ENCODE measurements at places on chromosomes 12 and 14. TPM values are rescaled to one million over a fixed set of nuclear protein-coding genes. Genes with fewer than 3 reads are reported as not detected.

GRCh38 chr12:102759466-102759865, 157.6 kb downstream of the PAH start:
- H3K27me3 ChIP-seq = no peaks in the 10 kb centered on the region
- DNase-seq = no peak
- no peak overlapping the region for H3K4me3 ChIP-seq
- H3K27ac ChIP-seq = no peak overlapping the region
- H3K36me3 ChIP-seq = no peaks in the 10 kb centered on the region
- H3K4me1 ChIP-seq = peaks cover 10% of the 10 kb centered on the region

DNA sequence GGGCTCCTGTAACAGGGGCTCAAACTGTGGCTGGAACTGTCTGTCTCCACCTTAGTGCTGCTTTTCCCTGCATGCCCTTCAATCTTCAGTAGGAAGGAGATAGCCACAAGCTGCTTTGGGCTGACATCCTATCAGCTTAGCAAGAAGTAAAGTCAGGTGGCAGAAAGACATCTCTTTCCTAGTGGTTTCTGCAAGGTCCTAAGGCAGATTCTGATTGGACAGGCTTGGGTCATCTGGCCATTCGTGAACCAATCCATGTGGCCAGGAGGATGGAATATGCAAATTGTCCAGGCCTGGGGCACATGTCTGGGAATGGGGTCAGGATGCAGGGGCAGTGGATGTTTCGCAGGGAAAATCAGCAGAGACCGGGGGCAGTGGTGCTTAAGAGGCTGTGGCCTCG, 5.2 kb downstream of the RITA1 start:
- H3K4me3 ChIP-seq = no peak overlapping the region
- H3K27me3 ChIP-seq = no peaks in the 10 kb centered on the region
- peaks cover 39% of the 10 kb centered on the region for H3K4me1 ChIP-seq
- H3K27ac ChIP-seq = no peak overlapping the region
- H3K36me3 ChIP-seq = peaks cover 45% of the 10 kb centered on the region

GRCh38 chr14:39957290-39957689, 525.1 kb upstream of the FBXO33 start:
- no peak overlapping the region for H3K27ac ChIP-seq
- no peak for DNase-seq
- H3K4me3 ChIP-seq = no peak overlapping the region
- H3K27me3 ChIP-seq = no peaks in the 10 kb centered on the region
- no peaks in the 10 kb centered on the region for H3K36me3 ChIP-seq
- H3K4me1 ChIP-seq = no peaks in the 10 kb centered on the region

- no peak overlapping the region for H3K4me3 ChIP-seq
- DNase-seq = no peak
- H3K36me3 ChIP-seq = no peaks in the 10 kb centered on the region
- no peaks in the 10 kb centered on the region for H3K4me1 ChIP-seq
- H3K27me3 ChIP-seq = no peaks in the 10 kb centered on the region
These were observed 8.3 kb upstream of the PLEK2 start for GRCh38 chr14:67420102-67420739.

DNA sequence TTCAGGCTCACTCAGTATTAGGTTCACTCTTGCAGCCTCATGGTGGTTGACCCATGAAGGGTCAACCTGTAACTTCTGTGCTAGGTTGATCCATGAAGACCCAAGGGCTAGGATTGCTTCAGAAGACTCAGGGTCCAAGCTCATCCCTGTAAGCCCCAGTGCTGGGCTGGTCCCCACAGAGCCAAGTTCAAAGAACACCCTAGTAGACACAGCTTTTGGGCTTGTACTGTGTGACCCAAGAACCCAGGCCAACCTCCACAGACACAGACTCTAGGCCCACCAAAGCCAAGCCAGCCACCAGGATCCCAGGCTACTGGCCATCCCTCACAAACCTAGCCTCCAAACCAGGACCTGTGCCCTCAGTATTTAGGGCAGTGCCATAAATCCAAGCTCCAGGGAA, 1020.6 kb downstream of the SLC16A7 start:
- H3K4me3 ChIP-seq = no peak overlapping the region
- no peaks in the 10 kb centered on the region for H3K27me3 ChIP-seq
- H3K4me1 ChIP-seq = no peaks in the 10 kb centered on the region
- no peak overlapping the region for H3K27ac ChIP-seq
- DNase-seq = no peak

- no peaks in the 10 kb centered on the region for H3K27me3 ChIP-seq
- peaks cover 14% of the 10 kb centered on the region for H3K4me1 ChIP-seq
- no peak for DNase-seq
- H3K36me3 ChIP-seq = no peaks in the 10 kb centered on the region
- no peak overlapping the region for H3K27ac ChIP-seq
These were observed 1.5 kb upstream of the ZFYVE26 start for GRCh38 chr14:67817750-67818438.

DNA sequence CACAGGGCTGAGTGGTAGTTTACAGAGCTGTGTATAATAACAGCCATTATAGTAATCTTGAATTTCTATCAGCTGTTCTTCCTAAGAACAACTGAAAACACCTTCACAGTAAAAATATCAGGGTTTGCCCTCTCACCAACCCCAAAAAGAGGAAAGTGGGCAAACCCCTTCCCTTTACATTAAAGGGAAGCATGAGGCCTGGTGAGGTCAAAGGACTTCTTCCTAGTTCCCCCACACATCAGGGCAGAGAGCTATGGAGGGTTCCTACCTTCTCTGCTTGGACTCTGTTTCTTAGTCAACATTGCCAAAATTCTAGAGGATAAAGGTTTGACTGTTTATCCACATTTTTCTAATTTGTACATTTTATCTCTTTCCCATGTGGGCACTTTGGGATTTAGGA, 4.4 kb upstream of the RPAP3 start:
- H3K27ac ChIP-seq = no peak overlapping the region
- no peaks in the 10 kb centered on the region for H3K36me3 ChIP-seq
- H3K27me3 ChIP-seq = no peaks in the 10 kb centered on the region
- no peak for DNase-seq

DNA sequence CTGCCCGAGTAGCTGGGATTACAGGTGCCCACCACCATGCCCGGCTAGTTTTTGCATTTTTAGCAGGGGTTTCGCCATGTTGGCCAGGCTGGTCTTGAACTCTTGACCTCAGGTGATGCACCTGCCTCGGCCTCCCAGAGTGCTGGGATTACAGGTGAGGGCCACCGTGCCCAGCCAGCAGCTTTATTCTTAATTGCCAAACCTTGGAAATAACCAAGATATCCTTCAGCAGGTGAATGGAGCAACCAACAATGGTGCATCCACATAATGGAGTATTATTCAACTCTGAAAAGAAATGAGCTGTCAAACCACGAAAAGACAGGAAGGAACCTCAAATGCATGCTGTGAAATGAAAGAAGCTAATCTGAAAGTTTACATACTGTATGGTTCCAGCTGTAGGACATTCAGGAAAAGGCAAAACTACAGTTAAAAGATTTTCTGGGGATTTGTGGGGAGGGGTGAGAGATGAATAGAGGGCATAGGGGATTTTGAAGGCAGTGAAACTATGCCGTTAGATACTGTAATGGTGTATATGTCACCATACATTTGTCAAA, 118.8 kb upstream of the CCND2 start:
- H3K36me3 ChIP-seq = no peaks in the 10 kb centered on the region
- no peak overlapping the region for H3K4me3 ChIP-seq
- no peak for DNase-seq
- H3K27me3 ChIP-seq = no peaks in the 10 kb centered on the region
- no peaks in the 10 kb centered on the region for H3K4me1 ChIP-seq

- no peaks in the 10 kb centered on the region for H3K4me1 ChIP-seq
- peak within 1 kb of the TSS; percentile 60 for H3K27ac ChIP-seq
- H3K27me3 ChIP-seq = no peaks in the 10 kb centered on the region
- no peaks in the 10 kb centered on the region for H3K36me3 ChIP-seq
- no peak for DNase-seq
These were observed at the start of gene AMN for GRCh38 chr14:102922490-102923200. Gene AMN, plus strand, starts transcription at chr14:102922663. Its CDS starts 26 bp downstream, at chr14:102922689.

DNA sequence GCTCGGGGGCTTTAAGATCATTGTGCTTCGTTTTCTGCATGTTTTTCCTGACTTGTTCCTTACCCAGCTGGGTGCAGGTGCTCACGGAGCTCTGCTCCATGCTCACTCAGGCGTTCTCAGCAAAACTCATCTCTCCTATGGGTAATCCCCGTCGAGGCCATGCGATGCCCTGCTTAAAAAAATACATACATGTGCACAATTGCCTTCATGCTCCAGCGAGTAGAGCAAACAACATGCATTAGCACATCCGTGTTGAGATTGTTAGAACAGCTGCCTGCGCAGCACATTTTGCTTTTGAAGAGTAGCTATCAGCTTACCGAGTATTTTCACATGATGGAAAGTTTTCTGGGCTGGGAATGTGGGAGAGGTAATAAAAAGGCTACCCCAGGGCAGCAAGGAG, 16.2 kb downstream of the AACS start:
- H3K27ac ChIP-seq = no peak overlapping the region
- H3K4me1 ChIP-seq = no peaks in the 10 kb centered on the region
- DNase-seq = no peak
- no peaks in the 10 kb centered on the region for H3K36me3 ChIP-seq

DNA sequence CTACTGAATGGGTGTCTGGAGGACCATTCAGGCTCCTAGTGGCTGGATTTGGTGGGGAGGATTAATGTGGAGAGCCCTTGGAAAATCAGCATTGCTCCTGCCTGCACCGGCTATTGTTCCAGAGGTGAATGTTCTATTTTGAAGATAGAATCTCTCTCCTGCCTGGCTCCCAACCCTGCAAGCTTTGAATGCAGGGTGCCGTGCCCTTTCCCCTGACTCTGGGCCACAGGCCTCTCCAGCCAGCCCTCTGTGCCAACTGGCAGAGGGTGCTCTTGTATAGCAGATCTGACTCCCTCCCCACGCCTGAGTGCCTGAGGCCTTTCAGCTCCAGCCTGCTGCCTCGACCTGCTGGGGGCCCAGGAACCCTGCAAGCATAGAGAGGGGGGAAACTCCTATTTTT, 106.8 kb downstream of the TMEM260 start:
- DNase-seq = no peak
- H3K27ac ChIP-seq = no peak overlapping the region
- H3K27me3 ChIP-seq = no peaks in the 10 kb centered on the region
- H3K36me3 ChIP-seq = no peaks in the 10 kb centered on the region

GRCh38 chr14:67934862-67935261, 115.3 kb downstream of the RAD51B start:
- H3K36me3 ChIP-seq = no peaks in the 10 kb centered on the region
- H3K27ac ChIP-seq = no peak overlapping the region
- no peak overlapping the region for H3K4me3 ChIP-seq
- peaks cover 9% of the 10 kb centered on the region for H3K4me1 ChIP-seq
- no peak for DNase-seq

GRCh38 chr12:63844391-63845341, at the start of gene SRGAP1:
Gene SRGAP1, plus strand, starts transcription at chr12:63844700. Its CDS starts 117 bp downstream, at chr12:63844817.
- no peaks in the 10 kb centered on the region for H3K27me3 ChIP-seq
- DNase-seq = peak; percentile 50
- no peaks in the 10 kb centered on the region for H3K36me3 ChIP-seq
- peak within 1 kb of the TSS; percentile 86 for H3K4me3 ChIP-seq
- H3K27ac ChIP-seq = peak within 1 kb of the TSS; percentile 92
- no peaks in the 10 kb centered on the region for H3K4me1 ChIP-seq

DNA sequence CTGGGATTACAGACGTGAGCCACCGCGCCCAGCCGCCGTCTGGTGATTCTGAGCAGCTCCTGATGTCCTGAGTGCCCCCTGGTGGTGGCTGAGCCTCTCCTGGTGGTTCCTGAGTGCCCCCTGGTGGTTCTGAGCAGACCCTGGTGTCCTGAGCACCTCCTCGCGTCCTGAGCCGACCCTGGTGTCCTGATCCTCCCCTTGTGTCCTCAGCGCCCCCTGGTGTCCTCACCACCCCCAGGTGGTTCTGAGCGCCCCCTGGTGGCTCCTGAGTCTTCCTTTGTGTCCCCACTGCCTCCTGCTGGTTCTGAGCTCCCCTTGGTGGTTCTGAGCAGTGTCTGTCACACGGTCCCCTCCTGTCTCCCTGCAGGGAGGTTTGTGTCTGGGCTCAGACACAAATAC, 1304.9 kb downstream of the TMEM121 start:
- H3K36me3 ChIP-seq = no peaks in the 10 kb centered on the region
- no peak overlapping the region for H3K27ac ChIP-seq

- no peaks in the 10 kb centered on the region for H3K36me3 ChIP-seq
- H3K27me3 ChIP-seq = no peaks in the 10 kb centered on the region
- H3K4me3 ChIP-seq = peak overlapping the region; percentile 31
These were observed 217.9 kb upstream of the BTG1 start for GRCh38 chr12:92363295-92364146.

DNA sequence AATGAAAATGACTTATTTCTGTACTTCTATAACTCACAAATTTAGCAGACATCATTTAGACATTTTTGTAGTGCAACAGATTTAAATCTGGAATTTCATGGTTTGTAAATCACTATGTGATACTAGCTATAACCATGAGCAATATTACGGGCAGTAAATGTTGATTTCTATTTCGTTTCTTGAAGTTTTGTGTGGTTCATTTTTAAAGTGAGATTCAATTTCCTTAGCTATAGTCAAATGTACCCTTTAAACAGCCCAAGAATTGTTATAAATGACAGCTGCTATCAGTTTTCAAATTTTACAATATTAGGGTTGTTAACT, 30.2 kb downstream of the NUDT4 start:
- DNase-seq = no peak
- H3K27ac ChIP-seq = no peak overlapping the region
- H3K4me1 ChIP-seq = no peaks in the 10 kb centered on the region
- H3K36me3 ChIP-seq = no peaks in the 10 kb centered on the region
- no peak overlapping the region for H3K4me3 ChIP-seq

The TOMM20L gene
- total RNA-seq = not detected

The TGM1 gene
- total RNA-seq = 13.5 TPM

The RNASE2 gene
- not detected for total RNA-seq

The ITFG2 gene
- total RNA-seq = 45.0 TPM

The KCNJ8 gene
- total RNA-seq = 19.5 TPM

The TM9SF1 gene
- total RNA-seq = 46.8 TPM

The ACRBP gene
- 2.4 TPM for total RNA-seq

The SDS gene
- not detected for total RNA-seq

Measured in tibial nerve (tissue), 4 donors.